ENCODE measurements at places on chromosomes 1 and 21.

DNA sequence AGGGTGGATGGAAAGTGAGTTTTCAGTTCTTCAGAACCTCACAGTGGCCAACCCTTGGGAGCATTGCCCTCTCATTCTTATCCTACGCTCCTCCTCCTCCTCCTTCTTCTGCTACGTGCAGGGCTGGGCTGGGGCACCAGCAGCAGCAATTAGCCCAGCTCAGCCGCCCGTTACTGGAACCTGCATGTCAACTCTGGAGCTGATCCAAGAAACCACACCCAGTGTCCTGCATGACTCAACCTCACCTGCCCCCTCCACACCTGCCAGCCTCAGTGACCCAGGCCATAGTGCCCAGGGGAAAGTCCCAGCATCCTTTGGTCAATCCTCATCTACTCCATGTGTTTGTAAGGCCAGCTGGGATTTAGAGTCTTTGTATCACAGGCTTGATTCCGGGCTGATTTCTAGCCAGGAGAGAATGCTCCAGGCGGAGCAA is 12.6 kb downstream of the ELF3 start:
- DNase-seq: no peak

- DNase-seq: no peak
Measured at GRCh38 chr1:154877370-154877974, 7.4 kb upstream of the KCNN3 start.

- no peak for DNase-seq
Measured at GRCh38 chr1:111593403-111594305, 25.9 kb upstream of the RAP1A start.

GRCh38 chr1:118084400-118084799 is 100.6 kb downstream of the SPAG17 start:
- DNase-seq: no peak

- DNase-seq: peak; percentile 75
Measured at GRCh38 chr1:78156805-78157521, 111.2 kb downstream of the GIPC2 start.

DNA sequence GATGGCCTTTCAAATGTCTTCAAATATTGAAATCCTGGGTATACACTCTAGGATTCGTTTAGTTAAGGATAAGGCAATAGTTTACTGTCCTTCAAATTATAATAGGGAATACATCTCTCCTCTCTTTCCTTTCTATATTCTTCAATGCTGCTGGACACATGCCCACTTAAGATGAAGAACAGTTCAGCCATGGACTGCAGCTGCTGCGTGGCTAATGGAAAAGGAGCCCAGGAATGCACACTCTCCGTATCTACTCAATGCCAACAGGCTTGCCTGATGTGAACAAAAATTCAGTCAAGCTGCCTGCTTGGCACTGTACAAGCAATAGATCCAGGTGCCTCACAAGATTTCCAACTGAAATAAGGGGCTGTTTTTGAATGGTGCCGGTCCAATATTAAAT is 321.2 kb upstream of the LYPLAL1 start:
- DNase-seq: no peak

GRCh38 chr1:20640183-20640597 is 6.9 kb downstream of the PINK1 start:
- no peak for DNase-seq

DNA sequence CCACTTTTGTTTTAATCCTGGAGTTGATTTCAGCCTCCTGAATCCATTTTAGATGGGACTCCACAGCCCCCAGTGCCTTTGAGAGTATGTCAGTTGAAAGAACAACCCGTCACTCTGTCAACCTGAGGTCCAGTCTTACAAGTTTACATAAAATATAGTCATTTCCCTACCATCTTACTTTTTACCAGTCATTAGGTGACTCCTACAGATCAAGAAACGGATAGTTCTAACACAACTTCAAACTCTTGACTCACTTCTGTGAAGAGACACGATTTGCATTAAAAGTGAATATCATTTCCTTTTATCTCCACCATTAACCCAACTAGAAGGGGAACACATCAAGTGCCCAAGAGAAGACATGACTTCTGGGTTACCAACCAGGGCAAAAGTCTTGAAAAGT is 147.1 kb downstream of the NTPCR start:
- no peak for DNase-seq
